GM19239 (cell line): ENCODE measurements at places on chromosomes 11 and 22.

DNA sequence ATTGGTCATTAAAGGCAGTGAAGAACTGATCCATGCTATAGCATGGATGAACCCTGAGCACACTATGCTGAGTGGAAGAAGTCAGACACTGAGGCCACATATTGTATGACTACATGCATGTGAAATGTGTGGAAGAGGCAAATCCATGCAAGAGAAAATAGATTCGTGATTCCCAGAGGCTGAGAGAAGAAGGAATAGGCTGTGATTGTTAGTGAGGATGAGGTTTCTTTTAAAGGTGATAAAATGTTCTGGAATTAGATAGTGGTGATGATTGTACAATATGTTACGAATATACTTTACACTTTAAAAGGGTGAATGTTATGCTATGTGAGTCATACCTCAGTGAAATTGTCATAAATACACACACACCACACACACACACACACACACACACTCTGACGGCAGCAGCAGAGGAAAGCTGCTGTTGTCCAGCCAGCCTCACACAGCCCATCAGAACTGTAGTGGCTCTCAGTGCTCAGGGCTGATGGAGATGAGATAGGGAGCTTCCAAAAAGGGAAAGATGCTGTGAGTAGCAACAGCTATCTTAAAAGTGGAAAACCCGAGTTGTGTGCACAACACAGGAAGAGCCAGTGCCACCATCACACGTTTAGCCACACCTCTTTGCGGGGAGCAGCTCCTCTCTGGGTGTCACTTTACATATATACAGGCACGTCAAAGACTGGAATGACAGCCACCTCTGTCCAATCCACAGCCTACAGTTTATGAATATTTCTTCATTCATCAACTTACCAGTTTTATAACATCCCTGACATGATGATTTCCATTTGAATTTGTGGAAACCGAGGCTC lies 153.0 kb downstream of the SPATA19 start:
- DNase-seq: no peak

DNA sequence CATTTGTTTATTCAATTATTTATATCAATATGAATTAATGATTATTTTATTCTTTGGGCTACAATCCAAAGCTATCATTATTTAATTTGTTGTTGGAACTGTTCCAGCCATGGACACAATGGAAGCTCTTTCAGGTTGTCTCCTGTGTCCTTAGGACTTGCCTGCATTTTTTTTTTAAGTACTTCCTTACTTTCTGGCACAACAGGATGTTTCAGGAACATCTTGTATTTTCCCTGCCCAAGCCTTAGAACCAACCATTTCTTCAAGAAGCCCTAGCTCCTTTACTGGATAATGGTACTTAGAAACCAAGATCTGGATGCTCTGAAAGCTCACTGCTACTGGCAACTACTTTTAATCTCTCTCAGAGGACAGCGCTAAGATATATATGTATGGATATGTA lies 57.8 kb upstream of the CLNS1A start:
- no peak for DNase-seq

DNA sequence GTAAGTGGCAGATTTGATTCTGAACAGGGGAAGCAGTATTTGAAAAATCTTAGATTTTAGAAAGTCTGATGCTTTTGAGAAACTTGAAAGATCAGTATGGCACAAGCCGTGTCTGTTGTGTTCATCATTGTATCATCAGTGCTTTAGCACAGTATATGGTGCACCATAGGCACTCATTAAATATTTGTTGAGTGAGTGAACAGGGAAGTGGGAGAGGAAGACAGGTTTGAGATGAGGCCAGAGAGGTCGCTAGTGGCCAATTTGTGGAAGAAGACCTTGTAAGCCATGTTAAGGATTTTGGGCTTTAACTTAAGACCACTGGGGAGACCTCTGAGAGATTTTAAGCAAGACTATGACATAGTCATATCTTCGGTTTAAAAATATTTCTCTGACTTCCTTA lies 12.9 kb downstream of the CHEK1 start:
- no peak for DNase-seq

- DNase-seq: no peak
Observed at GRCh38 chr11:2998073-2998850, 6.1 kb upstream of the NAP1L4 start.

DNA sequence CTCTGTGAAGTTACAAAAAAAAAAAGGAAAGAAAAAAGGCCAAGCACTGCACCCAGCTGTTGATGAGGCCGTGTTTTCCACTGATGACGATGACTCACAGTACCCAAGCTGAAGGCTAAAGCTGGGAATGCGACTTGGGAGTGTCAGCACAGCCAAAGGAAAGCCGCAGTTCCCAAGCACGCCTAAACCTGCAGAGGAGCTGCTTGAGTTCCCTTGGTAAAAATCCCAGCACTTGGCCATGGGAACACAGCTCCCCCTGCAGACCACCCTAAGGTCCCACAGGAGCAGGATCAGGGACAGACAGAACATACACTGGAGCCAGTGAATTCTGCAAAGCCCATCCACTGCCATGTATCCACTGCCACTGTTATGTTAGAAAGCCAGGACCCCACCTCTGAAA lies 39.9 kb downstream of the SERGEF start:
- DNase-seq: no peak

- no peak for DNase-seq
Observed at GRCh38 chr11:125593114-125593820, 615 bp downstream of the STT3A start.

DNA sequence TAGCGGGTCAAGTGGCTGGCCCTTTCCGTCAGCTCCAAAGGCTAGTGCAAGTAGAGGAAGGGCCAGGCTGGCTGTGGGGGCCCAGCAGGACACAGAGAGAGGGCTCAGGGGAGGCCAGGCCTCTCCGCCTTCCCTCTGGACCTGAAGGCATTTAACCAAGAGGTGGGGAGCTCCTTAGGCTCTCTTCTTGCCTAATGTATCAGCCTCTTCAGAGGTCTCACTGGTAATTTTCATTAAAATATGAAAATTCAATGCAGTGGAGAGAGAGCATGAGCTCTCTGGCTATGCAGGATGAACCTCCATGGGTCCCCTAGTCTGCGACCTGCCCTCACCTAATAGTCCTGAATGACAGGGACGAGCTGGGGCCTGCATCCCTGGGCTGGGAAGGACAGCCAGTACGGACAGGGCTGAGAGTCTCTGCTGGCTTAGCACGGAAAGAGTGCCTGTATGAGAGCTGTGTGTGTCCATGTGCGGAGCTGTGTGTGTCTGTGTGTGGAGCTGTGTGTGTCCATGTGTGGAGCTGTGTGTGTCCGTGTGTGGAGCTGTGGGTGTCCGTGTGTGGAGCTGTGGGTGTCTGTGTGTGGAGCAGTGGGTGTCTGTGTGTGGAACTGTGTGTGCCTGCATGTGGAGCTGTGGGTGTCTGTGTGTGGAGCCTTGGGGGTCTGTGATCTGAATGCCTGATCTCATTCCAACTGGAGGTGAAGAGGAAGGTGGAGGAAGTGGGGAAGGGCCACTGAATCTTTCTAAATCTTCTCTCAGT lies 2.4 kb downstream of the ALX4 start:
- DNase-seq: no peak

GRCh38 chr22:45537734-45538181 lies 35.1 kb downstream of the FBLN1 start:
- no peak for DNase-seq

DNA sequence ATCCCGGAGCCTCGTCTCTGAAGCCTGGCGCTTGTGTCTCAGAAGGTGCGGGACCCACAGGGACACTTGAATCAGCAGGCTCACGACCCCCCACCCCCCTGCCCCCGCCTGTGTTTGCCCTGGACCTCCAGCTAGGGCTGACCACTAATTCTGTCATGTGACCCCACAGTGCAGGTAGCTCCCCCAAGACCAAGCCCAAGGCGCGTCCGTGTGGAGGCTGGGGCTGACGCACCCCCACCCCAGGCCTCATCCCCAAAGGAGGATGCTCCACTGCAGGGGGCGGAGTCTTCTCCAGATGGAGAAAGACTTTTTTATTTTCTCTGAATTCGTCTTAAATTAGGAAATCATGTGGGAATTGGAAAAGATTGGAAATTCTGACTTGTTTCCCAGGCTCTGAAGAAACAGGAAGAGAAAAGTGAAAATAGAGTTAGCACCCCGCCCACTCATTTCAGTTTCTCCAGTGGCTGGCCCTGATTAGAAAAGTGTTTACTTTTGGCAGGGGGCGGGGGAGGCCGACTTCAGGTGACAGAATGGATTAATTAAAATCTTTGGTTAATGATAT lies 1.0 kb upstream of the RELA start:
- no peak for DNase-seq

- no peak for DNase-seq
Observed at GRCh38 chr11:128174465-128175291, 412.7 kb downstream of the ETS1 start.

DNA sequence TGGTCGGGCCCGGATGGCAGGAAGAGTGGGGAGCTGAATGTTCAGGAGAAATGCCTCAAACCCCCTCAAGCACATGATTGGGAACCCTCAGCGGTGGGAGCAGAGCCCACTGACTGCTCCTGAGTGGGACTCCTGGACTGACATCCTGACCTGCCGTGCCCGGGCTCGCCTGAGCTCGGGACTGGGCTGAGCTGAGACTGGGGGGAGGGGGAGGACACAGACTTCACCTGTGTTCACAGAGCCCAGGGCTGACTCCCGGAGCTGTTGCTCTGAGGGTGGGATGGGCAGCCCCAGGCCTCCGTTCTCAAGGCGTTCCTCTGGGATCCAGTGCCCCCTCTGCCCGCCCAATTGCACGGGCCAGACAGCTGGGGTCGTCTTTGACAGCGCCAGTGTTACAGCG lies 24.6 kb downstream of the DAGLA start:
- no peak for DNase-seq

DNA sequence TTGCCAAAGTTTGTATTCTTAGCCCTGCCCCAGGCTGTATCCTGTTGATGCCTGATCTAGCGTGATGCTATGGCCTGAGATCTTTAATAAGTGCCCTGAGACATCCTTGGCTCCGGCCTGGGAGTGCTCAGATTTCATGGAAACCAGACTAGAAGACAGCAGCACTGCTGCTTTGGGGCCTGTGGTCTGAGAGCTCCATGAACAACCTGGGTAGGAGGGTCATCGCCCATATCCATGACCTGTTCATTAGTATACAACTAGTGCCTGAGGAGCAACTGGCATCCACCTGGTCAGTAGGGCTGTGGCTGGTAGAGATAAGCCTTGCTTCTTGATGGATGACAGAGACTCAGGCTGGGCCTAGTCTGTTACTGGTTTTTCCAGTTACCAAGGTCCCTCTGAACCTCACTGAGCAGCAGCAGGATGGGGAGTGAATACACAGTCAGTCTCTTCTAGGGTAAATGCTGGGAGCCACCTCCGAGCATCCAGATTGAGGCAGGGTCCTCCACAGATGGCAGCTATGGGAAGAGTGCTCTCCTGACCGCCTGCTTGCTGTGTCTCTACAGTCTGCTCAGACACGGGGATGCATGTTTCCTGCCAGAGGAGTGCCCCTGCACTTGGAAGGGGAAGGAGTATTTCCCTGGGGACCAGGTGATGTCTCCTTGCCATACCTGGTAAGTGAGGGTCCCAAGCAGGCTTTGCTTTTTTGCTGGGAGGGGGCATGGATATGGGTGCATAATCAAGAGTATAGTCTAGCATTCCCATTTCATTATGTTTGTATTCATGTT lies 39.0 kb downstream of the OTOG start:
- DNase-seq: no peak

- no peak for DNase-seq
Observed at GRCh38 chr22:27183474-27183873, 526.1 kb downstream of the MIAT start.

DNA sequence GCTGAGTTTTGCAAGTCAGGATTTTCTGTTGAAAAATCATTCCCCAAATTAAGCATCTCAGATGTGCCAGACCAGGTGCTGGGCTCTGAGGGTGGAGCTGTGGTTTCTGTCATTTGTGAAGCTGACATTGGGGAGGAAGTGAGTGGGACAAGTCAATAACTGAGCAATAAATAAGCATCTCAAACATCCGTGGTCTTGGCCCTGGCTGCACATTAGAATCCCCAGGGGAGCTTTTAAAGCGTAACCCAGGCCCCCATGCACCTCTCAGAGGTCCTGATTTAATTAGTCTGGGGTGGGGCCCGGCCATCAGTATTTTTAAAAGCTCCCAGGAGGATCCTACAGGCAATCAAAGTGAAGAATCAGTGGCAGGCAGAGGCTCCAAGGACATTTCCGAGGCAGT lies 420.0 kb downstream of the MN1 start:
- no peak for DNase-seq
